Uterus (tissue), 4 donors: ENCODE measurements at places on chromosomes 3 and 15. TPM values are rescaled to one million over a fixed set of nuclear protein-coding genes. Genes with fewer than 3 reads are reported as not detected.

DNA sequence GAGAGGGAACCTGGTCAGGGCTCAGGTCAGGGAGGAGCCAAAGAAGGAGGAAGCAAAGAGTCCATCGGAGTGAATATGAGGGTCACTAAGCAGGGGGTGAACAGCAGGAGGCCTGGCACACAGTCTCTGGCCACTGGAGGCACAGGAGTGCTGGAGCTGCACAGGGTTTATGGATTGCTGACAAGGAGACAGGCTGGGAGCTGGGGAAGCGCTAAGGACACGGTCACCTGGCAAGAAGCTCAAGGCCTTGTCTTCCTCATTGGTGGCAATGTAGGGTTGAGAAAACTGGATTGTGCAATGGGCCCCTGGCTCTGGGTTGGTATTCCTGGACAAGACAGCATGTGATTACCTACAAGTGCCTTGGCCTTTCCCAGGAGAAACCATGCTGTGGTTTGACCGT, 5.8 kb upstream of the CAMP start:
- DNase-seq: no peak

DNA sequence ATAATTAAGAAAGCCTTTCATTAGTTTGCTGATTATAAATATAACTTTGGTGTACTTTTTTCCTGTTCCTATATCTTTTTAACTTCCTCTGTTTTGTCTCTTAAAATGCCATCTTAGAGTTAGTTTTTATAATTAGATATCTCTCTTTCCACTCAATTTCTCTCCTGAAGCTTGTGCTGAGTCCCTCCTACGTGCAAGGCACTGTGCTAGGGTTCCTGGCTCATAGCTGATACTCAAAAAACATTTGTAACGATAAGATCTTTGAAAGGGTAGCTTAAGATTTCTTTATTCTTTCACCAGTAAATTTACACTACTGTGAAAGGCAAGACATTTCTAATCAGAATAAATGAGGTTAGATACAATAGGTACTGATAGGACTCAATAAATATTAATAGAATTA, 358.8 kb downstream of the MECOM start:
- no peak for DNase-seq

- DNase-seq: no peak
These were observed 36.8 kb downstream of the ATP1B3 start for GRCh38 chr3:141913150-141913811.

- DNase-seq: no peak
These were observed 48.9 kb upstream of the MME start for GRCh38 chr3:155031186-155031585.

- DNase-seq: peak; percentile 39
These were observed 64.1 kb downstream of the TLE3 start for GRCh38 chr15:70033529-70034140.

GRCh38 chr3:144051211-144051610, 79.6 kb downstream of the DIPK2A start:
- DNase-seq: no peak

DNA sequence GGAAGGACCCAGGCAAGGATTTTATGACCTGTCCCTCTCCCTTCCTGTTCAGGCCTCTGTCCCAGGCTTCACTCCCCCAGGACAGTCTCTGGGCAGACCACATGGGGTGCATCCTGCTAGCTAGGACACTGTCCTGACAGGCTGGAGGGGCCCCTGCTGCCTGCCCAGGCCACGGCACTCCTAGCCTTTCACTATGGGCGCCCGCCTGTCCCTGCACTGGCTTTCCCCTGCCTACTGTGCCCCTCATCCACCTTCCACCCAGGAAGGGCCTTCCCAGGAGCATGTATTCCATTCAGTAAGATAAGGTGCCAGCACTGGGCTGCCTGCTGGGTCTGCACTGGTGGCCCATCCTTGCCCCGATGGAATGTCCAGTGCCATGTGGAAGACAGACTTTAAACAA, 145.3 kb downstream of the DNAJB8 start:
- DNase-seq: no peak

DNA sequence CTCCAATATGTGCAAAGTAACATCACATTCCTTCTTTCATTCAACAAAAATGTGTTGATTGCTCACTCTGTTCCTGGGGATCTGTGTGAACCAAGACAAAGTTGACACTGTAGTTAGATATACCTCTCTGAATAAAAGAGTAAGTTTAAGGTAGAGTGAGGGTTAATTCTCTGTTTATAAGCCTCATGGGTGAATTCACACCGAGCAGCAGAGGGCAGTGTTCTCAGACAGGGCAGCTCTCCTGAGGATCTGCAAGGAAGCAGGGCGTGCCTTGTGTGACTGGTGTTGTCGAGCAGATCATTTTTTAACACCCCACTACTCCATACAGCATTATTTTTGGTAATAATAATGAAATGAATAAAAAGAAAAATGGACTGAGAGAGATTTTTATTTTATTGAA, 34.4 kb downstream of the PAQR9 start:
- DNase-seq: no peak

- DNase-seq: no peak
These were observed 61.3 kb upstream of the VGLL4 start for GRCh38 chr3:11705049-11705448.

SMCO1 gene
- total RNA-seq: not detected

C15orf62 gene
- total RNA-seq: 0.55 TPM

SCAANT1 gene
- not detected for total RNA-seq

STRIT1 gene
- not detected for total RNA-seq

FAM81A gene
- total RNA-seq: 1.5 TPM
